Thoracic aorta endothelial cell (primary cell): ENCODE measurements at places on chromosomes 1 and 21. TPM values are rescaled to one million over a fixed set of nuclear protein-coding genes. Genes with fewer than 3 reads are reported as not detected.

The XPR1 gene
- total RNA-seq, result 44.0 and 44.7 TPM in 2 replicates

The MIS18A gene
- 16.1 and 23.2 TPM in 2 replicates for total RNA-seq

The DPT gene
- total RNA-seq, result not detected in 2 replicates

The ZP4 gene
- total RNA-seq, result not detected in 2 replicates

The RGS2 gene
- total RNA-seq, result 10.1 and 14.4 TPM in 2 replicates

The CMPK1 gene
- 153 and 156 TPM in 2 replicates for total RNA-seq

The ADCY10 gene
- under 0.01 and 0.07 TPM in 2 replicates for total RNA-seq
